ENCODE measurements at places on chromosomes 1 and 21. TPM values are rescaled to one million over a fixed set of nuclear protein-coding genes. Genes with fewer than 3 reads are reported as not detected.

- DNase-seq = no peak
Measured at GRCh38 chr1:173590557-173590956, 12.3 kb downstream of the SLC9C2 start.

The RAVER2 gene
- polyA plus RNA-seq = 6.3 TPM

- no peak for DNase-seq
Measured at GRCh38 chr1:24528744-24529143, 26.1 kb downstream of the RCAN3 start.

The S100A12 gene
- 58.3 TPM for polyA plus RNA-seq

DNA sequence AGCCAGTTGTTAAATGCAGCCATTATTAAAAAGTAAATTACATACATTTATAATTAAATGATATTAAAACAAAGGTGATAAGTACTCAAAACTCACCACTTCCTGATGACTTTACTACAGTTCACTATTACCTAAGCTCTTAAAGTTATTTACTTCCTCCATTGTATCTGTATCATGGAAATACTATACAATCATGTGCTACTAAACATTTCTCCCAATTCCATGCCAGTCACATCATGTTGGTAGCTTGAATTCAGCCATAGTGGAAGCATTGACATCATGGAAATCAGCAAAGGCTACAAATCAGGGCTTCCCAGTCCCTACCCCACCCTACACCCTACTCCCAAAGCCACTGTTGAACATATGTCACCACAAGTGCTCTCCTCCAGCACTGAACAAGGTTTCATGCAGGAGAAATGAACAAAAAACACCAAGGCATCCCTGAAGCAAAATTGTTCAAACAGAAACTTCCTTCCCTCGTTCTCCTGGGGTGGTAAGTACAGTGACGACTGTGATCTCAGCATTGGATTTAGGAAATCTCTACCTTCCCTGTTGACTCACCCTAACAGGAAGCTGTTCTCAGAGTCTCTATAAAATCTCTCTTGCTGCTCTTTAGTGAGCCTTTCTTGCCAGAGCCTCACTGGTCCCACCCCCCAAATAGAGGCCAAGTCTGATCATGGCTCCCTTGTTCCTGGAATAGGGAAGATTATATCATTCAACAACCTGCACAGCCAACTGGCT lies 12.7 kb downstream of the VSIG8 start:
- DNase-seq = no peak

The TCHH gene
- polyA plus RNA-seq = 0.13 TPM

The ACP6 gene
- 8.9 TPM for polyA plus RNA-seq

GRCh38 chr1:225474986-225475820 lies 47.4 kb upstream of the LBR start:
- peak; percentile 74 for DNase-seq

The FAM72A gene
- polyA plus RNA-seq = 2.6 TPM

- no peak for DNase-seq
Measured at GRCh38 chr1:57599236-57599994, 175.6 kb upstream of the DAB1 start.

DNA sequence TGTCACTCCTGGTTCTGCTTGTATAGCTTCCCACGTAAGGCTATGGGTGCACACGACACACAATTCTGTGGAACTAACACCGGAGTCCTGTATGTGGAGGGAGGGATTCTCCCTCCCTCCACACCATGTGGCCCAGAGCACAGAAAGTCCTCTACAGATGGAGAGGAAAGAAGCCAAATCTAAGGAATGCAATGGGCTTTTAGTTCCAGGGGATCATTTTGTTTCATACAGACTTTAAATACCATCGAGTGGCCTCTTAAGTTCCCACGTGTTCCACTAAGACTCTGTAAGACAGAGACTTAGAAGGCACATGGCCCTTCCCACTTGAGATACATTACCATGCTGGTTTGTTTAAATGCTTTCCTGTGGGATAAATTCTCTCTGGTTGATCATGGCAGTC lies 156.0 kb downstream of the TGFB2 start:
- DNase-seq = no peak

DNA sequence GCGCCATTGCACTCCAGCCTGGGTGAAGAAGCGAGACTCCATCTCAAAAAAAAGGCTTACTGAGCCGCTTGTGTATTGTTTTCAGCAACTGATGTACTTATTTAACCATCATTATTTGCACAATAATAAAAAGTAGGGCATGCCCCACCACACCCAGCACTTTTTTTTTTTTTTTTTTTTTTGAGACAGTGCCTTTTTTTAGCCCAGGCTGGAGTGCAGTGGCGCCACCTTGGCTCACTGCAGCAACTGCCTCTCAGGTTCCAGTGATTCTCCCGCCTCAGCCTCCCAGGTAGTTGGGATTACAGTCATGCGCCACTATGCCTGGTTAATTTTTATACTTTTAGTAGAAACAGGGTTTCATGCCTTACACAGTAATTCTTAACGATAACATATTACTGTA lies 12.2 kb upstream of the TRNAU1AP start:
- DNase-seq = no peak

GRCh38 chr1:36771240-36771639 lies 263.1 kb downstream of the GRIK3 start:
- no peak for DNase-seq

GRCh38 chr1:87204441-87204840 lies 124.2 kb upstream of the LMO4 start:
- DNase-seq = no peak

The PTPN7 gene
- 4.4 TPM for polyA plus RNA-seq

DNA sequence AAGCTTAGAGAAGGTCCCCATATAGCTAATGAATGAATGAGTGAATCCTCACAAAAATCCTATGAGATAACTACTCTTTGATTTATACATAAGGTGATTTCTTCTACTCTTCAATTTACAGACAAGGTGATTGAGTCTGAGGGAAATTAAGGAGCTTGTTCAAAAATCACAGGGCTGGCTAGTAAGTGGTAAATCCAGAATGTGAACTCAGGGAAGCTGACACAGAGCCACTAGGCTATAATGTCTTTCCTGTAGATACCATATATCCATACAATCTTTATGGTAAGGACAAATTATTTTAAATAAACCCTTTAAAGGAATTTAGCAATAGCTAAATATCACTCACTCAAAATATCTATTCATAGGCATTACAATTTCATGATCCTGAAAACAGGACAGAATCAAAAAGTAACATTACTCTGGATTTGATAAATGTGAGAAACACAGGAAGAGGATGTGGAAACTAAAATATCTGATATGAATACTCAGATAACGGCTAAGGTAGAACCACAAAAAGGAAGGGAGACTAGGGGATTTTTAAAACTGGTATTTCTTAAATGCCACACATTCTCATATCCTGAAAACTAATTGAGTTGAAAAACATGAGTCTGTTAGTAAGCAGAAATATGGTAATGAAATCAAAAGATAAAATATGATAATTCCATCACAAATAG lies 108.2 kb downstream of the NBPF12 start:
- DNase-seq = no peak

The NPR1 gene
- polyA plus RNA-seq = 5.7 TPM

- no peak for DNase-seq
Measured at GRCh38 chr1:219430419-219430818, 182.5 kb downstream of the ZC3H11B start.

- no peak for DNase-seq
Measured at GRCh38 chr1:152104854-152105253, 10.4 kb downstream of the TCHH start.

DNA sequence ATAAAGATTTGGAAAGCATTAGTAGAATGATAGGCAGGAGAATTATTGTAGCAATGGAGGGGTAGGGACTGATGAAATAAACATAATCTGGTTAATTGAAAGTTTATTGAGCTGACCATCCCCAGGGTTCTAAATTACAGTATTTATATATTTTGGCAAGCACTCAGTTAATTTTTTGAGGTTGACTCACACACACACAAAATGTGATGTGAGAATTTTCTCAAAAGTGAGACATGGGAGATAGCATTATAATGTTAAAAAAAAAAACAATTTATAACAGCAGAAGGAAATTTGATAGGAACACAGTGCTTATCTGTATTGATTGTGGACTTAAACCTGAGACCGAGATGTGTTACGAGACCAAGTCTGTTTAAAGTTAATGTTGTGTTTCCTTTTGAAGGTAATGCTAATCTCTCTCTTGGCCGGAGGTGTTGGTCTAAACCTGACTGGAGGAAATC lies 24.6 kb downstream of the TRIM45 start:
- no peak for DNase-seq

DNA sequence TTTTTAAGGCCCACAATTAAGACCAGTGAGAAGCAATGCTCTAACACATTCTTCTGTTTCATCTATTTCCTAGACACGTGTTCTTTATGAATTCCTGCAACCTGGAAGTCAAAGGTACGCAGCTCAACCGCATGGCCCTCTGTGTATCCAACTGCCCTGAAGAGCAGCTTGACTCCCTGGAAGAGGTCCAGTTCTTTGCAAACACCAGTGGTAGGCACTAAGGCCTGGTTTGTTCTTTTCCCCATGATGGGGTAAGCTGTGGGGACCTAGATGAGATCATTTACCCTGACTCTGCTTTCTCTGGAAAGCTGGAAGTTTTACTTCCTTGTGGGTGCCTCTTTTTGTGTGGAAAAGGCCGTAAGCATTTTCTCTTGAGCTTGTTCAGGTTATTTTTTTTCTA lies 7.3 kb downstream of the SLC44A3 start:
- no peak for DNase-seq

The FAAP20 gene
- polyA plus RNA-seq = 101 TPM
